ENCODE measurements at places on chromosomes 16 and 17. TPM values are rescaled to one million over a fixed set of nuclear protein-coding genes. Genes with fewer than 3 reads are reported as not detected.

Gene MYH8
- not detected for total RNA-seq

Gene LLGL2
- 0.32 TPM for total RNA-seq

Gene ABCA6
- 28.6 TPM for total RNA-seq

Gene TBC1D28
- not detected for total RNA-seq

Gene KCNH4
- under 0.01 TPM for total RNA-seq

Gene ASGR1
- total RNA-seq = 0.36 TPM

Gene ZFHX3
- total RNA-seq = 11.7 TPM

Gene AGRP
- not detected for total RNA-seq

Gene HCRT
- not detected for total RNA-seq

Gene SLFN14
- total RNA-seq = not detected

Gene C17orf113
- total RNA-seq = 0.49 TPM

Gene PHOSPHO1
- total RNA-seq = not detected

Gene RNU2-1
- total RNA-seq = not detected

Gene NETO2
- 43.0 TPM for total RNA-seq

Gene TERB1
- 0.16 TPM for total RNA-seq

Gene PKMYT1
- 2.2 TPM for total RNA-seq

Gene GPR179
- not detected for total RNA-seq

Gene WDR81
- 35.8 TPM for total RNA-seq

Gene KRT12
- not detected for total RNA-seq

Gene GSG1L
- total RNA-seq = not detected

Gene ITGA2B
- 0.36 TPM for total RNA-seq

Gene TAOK1
- total RNA-seq = 74.6 TPM

Gene MLX
- 45.7 TPM for total RNA-seq

Gene STAT5A
- 37.8 TPM for total RNA-seq

Gene HP
- total RNA-seq = not detected

Gene MT1E
- total RNA-seq = 16.6 TPM

Gene ALDH3A1
- total RNA-seq = 10.4 TPM

Gene KRTAP4-6
- total RNA-seq = not detected

Gene OTOP2
- total RNA-seq = not detected

Gene RUNDC3A
- total RNA-seq = not detected

Gene GLTPD2
- total RNA-seq = not detected

Gene CCDC102A
- 23.2 TPM for total RNA-seq

Gene ZNF23
- total RNA-seq = 12.3 TPM

Gene EPX
- not detected for total RNA-seq

Gene MLKL
- total RNA-seq = 11.5 TPM

Gene OR1F1
- not detected for total RNA-seq

Gene ITGAE
- 10.2 TPM for total RNA-seq

Gene DECR2
- 25.2 TPM for total RNA-seq
